ENCODE measurements at places on chromosomes 7 and 10. TPM values are rescaled to one million over a fixed set of nuclear protein-coding genes. Genes with fewer than 3 reads are reported as not detected.

TFEC gene
- 29.8 TPM for total RNA-seq

AKR1B15 gene
- not detected for total RNA-seq

RSPH10B2 gene
- total RNA-seq: not detected

METTL2B gene
- 22.1 TPM for total RNA-seq

CDH23 gene
- total RNA-seq: 10.9 TPM

FKBP9 gene
- 113 TPM for total RNA-seq

- no peak for DNase-seq
Measured at GRCh38 chr10:44206127-44206818, 178.6 kb downstream of the CXCL12 start.

GRCh38 chr7:44580945-44581878 is 819 bp downstream of the TMED4 start:
- DNase-seq: no peak

- no peak for DNase-seq
Measured at GRCh38 chr7:37775921-37776320, 72.5 kb upstream of the NME8 start.

GRCh38 chr10:78937393-78937792 is 131.4 kb upstream of the ZMIZ1 start:
- DNase-seq: peak; percentile 15

DNA sequence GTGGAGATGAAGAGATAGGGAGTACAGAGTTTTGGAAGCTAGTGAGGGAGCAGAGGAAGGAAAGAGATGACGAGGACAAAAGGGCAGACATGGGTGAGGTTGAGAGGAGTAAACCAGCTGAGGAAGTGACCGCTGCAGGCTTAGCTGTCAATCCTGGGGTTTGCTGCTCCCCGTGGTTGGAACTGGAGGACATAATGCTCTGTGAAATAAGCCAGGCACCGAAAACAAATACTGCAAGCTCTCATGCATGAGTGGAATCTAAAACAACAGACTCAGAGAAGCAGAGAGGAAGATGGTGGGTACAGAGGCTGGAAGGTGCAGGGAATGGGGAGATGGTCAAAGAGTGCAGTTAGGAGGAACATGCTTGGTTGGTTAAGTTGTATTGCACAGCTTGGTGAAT is 482.2 kb upstream of the C7orf33 start:
- no peak for DNase-seq

DNA sequence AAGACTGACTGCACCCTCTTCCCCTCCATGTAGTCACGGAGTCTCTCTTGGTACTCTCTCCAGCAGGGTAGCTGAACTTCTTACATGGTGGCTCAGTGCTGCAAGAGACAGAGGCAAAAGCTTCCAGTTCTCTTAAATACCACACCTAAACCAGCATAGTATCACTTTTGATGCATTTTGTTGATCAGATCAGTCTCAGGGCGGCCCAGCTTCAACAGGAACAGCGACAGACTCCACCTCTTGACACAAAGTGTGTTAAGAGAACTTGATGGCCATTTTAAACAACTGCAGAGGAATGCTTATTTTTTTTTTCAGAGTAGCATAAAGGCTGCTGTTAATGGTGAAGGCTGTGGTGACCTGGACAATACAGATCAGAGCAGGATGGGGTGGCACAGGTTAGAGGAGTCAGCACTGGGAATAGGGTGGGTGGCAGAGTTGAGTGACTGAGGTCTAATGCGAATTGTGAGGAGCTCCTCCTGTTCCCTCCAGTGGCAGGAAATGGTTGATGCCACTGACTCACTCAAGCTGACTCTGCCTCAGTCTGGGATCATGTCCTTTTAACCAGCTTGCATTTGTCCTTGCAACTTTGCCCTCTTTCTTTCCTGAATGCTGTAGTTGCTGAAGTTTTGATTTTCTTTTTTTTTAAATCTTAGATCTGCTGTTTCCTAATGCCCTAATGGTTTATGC is 17.3 kb downstream of the MGAM start:
- no peak for DNase-seq

- DNase-seq: no peak
Measured at GRCh38 chr10:95547791-95548435, 13.3 kb downstream of the SORBS1 start.

DNA sequence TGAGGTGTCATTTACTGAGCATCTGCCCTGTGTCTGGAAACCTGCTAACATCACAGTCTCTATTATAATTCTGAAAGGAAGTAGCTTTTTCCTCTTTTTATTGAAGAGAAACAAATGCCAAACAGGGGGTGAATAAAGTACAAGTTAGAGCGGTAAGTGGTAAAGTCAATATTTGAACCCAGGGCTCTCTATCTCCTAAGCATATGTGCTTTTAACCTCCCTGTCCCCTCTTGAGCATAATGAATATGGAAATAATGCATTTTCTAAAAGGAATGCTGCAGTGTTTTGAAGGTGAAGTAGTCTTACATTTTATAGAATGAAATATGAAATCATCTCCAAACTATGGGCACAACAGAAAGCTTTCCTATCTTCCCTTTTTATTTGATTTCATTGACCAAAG is 196.7 kb downstream of the KIAA1217 start:
- DNase-seq: no peak

GRCh38 chr10:17771017-17771416 is 19.0 kb downstream of the TMEM236 start:
- no peak for DNase-seq

- peak; percentile 67 for DNase-seq
Measured at GRCh38 chr7:20797462-20798080, 10.9 kb upstream of the SP8 start.

DNA sequence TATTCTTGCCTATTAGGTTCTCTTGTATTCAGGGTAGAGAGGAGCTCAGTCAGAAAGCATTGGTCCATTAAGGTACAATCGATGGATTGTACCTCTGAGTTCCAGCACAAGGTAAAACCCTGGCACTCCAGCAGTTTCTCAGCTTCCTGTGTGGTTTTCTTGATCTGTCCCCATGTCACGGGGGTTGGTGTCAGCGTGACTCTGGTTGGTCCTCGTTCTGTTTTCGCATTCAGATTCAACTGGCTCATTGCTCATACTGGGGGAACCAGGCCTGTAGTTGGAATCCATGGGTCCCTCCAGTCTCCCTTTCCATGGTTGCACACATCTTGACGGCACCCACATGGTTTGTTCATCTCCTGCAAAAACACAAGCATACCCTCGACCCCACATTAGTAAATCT is 32.7 kb upstream of the RASGEF1A start:
- no peak for DNase-seq

DNA sequence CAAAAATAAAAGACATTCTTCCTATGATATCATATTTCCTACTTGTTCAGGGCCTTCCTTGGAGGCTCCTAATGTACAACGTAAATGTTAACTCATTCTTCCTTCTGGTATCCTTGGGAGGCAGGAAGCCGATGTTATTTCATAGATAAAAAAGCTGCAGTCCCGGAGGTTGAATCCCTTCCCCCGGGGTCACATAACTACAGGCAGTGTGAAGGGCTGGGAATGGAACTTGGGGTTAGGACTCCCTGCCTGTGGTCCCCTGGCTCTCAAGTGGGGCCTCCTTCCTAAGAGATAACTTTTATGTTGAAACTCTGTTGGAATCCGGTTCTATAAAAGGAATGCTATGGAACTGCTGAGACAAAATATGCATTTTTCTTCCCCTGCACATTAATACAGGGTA is 14.9 kb upstream of the CCDC3 start:
- no peak for DNase-seq

GRCh38 chr10:105855791-105856190 is 1214.7 kb downstream of the SORCS3 start:
- no peak for DNase-seq

- DNase-seq: no peak
Measured at GRCh38 chr7:50531401-50531911, 33.7 kb downstream of the DDC start.

DNA sequence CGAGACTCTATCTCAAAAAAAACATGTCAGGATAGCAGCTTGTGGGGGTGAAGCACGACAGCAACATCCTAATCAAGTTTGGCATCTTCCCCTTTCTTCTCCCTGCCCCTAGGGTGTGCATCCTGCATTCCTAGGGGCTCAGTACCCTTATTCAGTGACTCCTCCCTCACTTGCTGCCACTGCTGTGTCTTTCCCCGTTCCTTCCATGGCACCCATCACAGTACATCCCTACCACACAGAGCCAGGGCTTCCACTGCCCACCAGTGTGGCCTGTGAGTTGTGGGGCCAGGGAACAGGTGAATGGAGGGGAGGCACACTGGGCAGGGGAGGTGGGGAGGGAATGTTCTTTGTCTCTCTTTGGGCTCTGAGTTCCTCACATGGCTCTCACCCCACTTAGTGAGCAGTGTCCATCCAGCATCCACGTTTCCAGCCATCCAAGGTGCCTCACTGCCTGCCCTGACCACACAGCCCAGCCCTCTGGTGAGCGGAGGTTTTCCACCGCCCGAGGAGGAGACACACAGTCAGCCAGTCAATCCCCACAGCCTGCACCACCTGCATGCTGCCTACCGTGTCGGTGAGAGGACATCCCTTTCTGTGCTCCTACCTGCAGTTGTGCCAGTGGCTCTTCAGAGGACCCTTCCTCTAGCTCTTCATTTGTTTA is 11.4 kb downstream of the NDST2 start:
- peak; percentile 58 for DNase-seq

DNA sequence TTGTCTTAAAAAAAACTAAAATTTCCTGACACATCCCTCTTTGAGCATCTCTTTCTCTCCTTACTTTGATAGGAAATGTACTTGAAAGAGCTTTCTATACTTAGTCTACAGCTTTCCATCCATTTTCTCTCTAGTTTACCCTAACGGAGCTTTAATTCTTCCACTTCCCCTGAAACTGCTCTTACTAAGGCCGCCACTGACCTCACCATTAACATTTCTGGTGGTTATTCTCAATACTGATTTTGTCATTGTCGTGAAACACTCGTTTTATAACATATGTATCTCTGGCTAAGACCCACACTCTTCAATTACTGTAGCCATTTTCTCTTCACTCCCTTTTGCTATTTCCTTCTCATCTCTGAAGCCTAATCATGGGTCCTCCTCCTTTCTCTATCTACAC is 262.0 kb upstream of the FERD3L start:
- no peak for DNase-seq

DNA sequence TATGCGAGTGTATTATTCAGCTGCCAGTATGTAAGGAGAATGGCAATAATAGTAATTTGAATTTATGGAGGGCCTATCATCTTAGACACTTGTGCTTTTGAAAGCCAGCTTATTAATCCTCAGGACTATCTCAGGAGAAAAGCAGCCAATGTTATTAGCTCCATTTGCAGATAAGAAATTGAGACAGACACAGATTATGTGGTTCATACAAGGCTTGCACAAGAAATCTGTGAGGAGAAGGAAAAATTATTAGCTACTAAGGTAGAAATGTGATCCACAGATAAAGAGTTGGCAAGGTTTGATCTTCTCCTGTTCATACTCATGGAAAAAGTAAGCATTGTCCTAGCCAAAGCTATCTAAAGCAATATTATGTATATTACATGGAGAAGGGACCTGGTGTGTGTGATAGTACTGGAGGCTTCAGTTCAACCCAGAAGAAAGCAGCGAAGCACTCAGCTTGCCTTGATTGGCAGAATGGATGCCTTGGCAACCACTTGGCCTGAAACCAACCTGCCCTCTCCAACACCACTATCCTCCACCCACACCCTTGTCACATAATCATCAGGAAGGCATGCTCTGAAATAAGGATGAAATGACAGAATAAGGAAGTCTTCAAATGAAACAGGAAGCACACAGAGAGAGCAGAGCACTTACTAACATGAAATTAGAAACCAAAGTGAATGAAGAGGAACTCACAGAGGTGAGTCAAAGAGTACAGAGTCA is 18.0 kb downstream of the MACC1 start:
- peak; percentile 78 for DNase-seq

GRCh38 chr7:133081119-133081598 is 731 bp downstream of the CHCHD3 start:
- DNase-seq: no peak

DNA sequence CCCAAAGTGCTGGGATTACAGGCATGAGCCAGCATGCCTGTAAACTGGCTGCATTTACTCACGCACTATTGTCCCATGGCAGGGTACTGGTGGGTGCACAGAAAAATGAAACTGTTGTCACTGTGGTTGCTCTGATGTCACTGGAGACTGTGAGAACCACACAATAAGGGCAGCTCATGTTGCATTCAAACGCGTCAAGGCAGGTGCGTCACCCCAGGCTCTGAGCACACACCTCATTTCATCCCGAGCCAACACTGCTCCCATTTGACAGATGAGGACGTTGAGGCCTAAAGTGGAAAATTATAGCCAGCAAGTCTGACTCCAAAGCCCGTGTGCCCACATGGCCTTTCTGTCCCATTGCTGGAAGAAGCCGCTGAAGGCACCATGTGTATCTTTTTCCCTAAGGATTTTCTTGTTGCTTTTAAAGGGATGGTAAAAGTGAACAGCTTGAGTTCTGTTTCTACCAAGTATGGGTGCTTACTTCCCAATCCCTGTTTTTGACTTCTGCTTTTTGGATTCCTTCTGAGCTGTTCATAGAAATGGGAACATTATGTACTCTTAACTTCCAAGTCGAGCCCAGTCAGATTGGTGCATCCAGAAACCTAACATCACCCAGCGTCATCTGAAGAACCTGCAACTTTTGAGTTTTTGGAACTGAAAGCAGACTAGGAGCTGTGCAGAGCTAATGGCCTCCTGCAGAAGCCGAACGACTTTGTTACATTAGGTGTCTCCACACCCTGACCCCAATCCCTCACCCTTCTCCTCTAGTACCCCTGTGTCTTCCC is 60.1 kb upstream of the CARD11 start:
- no peak for DNase-seq

DNA sequence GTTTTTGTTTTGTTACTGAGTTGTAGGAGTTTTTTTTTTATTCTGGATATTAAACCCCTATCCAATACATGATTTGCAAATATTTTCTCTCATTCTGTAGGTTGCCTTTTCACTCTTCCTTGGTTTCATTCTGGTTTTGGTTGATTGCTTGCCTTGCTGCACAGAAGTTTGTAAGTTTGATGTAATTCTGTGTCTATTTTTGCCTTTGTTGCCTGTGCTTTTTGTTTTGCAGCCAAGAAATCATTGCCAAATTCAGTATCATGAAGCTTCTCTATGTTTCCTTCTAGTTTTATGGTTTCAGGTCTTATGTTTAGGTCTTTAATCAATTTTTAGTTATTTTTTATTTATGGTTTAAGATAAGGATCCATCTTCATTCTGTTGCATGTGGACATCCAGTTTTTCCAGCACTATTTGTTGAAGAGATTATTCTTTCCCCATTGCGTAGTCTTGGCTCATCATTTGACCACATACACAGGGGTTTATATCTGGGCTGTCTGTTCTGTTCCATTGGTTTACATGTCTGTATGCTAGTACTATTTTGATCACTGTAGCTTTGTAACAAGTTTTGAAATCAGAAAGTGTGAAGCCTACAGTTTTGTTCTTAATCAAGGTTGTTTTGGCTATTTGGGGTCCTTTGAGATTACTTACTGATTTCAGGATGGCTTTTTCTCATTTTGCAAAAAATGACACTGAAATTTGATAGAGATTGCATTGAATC is 26.4 kb downstream of the BMPR1A start:
- no peak for DNase-seq

All from upper lobe of right lung (tissue), 1 donor.